ENCODE measurements at places on chromosomes 13 and 19.

GRCh38 chr13:21884299-21884909 lies 213.5 kb downstream of the FGF9 start:
- DNase-seq, result peak; percentile 2

DNA sequence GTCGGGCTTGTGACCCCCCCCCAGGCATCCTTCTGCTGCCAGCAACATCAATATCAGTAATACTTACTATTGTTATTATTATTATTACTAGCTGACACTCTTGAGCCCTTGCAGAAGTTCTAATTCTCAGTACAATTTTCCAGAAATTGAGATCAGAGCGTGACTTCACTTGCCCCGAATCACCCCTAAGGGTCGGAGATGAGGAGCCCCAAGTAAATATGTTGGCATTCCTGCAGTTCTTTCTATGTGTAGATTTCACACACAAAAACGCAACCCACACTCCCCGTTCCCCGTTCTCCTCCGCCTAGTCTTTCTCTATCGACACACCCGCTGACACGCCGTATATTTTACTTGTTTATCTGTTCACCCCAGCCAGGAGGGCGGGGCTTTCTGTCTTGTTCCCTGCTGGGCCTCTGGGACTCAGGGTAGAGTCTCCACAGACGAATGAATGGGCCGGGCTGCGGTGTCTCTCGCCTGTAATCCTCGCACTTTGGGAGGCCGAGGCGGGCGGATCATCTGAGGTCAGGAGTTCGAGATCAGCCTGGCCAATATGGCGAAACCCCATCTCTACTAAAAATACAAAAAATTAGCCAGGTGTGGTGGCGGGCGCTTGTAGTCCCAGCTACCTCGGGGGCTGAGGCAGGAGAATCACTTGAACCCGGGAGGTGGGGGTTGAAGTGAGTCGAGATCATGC lies 14.7 kb downstream of the TLE5 start:
- peak; percentile 68 for DNase-seq

DNA sequence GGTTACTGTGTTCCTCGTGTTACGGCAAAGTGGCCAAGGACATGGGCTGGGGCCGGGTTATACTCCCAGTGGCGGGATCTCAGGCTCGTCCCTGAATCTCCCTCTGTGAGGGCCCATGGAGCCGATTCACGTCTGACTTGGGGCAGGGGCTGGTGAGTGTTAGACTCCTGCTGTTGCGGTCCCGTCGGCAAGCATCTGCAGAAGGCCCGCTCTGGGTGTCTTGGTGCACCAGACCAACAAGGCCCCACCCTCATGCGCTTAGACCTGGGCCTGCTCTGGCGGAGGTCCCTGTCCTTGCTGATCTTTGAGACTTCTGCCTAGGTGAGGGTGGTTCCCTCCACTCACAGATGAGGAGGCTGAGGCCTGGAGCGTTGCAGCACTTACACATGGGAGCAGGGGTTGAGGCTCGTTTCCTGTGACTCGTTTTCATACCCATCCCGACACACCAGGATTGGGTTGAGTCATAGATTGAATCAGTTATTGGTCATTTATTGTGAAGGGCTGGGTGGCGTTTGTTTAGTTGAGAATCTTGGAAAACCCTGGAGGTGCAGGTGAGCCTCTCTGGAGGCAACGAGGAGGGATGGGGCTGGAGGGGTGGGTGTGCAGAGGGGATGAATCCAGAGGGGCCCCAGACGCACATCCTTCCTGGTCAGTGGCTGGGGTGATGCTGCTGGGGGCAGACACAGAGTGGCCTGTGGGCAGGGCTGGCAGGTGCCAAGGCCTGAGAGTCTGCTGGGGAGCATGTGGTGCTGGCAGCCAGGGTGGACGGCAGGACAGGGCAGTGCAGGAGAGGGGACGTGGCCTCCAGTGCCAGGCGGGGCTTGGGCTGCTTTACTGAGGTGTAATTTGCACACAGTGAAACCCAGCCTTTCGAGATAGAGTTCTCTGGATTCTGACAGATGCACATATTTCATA lies 4.6 kb downstream of the EPN1 start:
- no peak for DNase-seq

GRCh38 chr19:19261350-19262189 lies 11.5 kb downstream of the TM6SF2 start:
- no peak for DNase-seq

GRCh38 chr19:588741-589692 lies 664 bp upstream of the HCN2 start:
- peak; percentile 40 for DNase-seq

- no peak for DNase-seq
Measured at GRCh38 chr19:35738021-35738886, 4.0 kb downstream of the IGFLR1 start.

DNA sequence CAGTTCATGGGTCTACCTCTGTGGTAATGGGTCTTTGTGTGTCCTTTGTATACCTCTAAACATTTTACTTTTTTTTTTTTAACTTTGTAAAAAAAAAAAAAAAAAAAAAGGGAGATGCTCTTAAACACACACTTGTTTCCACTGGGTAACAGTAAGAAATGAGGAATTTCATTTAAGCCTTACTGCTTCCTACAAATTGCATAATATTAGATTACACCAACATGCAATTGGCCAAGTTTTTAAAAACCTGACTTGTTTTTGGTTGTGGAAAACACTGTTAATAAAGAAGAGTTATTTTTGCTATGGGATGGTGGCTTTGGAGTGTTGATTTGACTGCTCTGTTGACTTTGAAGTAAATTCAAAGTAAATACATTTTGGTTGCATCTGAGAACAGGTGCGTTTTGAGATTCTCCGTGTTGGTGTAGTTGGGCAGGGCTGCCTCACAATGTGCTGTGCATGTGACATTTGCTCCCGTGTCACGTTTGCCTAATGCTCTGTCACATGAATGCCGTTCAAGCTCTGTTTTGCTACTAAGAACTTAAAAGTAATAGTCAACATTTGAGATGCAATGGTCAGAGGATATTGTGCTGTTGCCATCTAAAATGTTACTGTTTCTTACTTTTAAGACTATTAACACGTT lies 202.4 kb downstream of the LMO7 start:
- DNase-seq, result no peak

DNA sequence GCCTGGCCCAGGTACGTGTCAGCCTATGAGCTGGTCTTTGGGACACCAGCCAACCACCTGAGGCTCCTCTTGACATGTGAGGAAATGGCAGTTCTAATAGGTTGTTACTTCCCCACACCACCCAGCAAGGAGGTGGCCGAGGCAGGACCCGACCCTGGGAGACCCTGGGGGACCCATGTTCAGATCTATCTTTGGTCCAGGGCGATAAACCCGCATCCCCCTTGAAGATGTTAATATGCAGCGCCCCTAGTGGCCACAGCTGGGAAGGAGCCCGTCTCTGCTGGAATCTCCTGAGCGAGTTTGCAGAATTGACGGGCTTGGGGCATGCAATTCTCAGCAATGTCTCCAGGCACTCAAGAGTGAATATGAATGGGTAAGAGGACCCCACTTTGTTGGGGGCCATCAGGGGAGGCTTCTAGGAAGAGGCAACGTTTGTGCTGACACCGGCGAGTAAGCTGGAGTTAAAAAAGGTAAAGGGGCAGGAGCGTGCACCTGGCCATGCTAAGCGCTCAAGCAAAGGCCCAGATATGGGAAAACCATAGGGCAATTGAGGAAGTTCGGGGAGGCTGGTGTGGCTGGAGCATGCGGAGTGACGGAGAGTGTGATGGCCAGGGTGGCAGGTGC lies 1.5 kb upstream of the MYO1F start:
- no peak for DNase-seq

- no peak for DNase-seq
Measured at GRCh38 chr13:64314331-64314730, 2898.7 kb upstream of the PCDH20 start.

DNA sequence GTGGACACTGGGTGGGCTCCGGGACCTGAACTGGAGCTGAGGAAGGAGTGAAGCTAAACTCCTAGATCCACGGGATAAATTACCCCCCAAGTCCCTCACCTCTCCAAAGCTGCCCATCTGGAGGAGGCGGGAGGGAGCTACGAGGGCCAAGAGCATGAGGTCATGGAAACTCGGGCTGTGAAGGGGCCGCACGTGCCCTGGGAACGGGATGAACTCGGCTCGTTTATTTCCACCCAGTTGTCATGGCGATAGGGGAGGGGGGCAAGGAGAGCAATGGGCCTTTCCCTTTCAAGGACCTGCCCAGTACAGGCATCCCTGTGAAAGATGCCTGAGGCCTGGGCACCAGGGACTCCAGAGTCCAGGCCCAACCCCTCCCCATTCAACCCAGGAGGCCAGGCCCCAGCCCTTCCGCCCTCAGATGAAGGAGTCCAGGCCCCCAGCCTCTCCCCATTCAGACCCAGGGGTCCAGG lies 3.8 kb downstream of the PPP1R12C start:
- no peak for DNase-seq

- DNase-seq, result peak; percentile 77
Measured at GRCh38 chr19:50050406-50051227, 24.8 kb downstream of the ZNF473 start.

- no peak for DNase-seq
Measured at GRCh38 chr13:63403733-63404132, 1988.1 kb upstream of the PCDH20 start.

- no peak for DNase-seq
Measured at GRCh38 chr13:100619940-100620339, 31.4 kb upstream of the GGACT start.

DNA sequence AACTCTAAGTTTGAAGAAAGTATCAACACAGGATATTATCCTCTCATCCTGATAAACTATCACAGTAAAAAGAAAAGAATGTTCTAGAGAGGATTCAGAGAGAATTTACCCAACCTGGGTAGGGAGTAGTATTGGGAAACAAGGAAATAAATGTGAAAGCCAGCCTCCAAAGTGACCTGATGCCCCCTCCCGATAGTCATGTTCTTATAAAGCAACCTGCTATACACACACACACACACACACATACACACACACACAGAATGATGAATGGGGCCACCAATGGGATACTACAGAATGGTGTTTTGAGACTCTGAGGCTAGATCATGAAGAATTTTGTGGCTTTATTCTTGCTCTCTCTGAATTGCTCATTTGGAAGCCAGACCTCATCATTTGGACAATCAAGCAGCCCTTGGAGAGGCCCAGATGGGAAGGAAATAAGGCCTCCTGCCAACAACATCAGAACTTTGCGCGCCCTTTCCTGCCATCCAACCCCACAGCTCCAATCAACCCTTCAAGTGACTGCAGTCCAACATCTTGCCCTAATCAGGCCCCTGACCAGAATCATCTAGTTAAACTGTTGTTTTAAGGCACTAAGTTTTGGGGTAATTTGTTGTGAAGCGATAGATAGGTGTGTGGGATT lies 807.9 kb upstream of the ARGLU1 start:
- no peak for DNase-seq

All from NCI-H187 (cell line).